ENCODE measurements at places on chromosomes 3 and 15. TPM values are rescaled to one million over a fixed set of nuclear protein-coding genes. Genes with fewer than 3 reads are reported as not detected.

DNA sequence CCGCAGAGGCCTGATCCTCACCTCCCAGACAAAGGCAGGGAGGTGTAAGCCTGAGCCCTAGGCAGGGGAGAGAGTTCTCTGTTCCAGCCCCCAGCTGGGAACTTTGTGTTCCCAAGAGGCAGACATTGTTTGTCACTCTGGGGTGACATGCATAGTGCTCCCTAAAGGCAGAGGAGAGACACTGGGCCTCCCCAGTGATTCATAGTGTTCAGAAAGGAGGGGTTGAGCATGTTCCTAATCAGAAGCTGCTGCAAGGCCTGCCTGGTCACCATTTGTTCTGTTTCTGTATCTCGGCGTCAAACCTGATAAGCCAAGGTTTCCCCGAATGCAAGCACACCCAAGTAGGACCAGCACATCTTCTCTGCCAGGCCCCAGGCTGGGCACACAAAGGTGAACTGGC lies 24.0 kb upstream of the SLC6A6 start:
- H3K27me3 ChIP-seq = no peaks in the 10 kb centered on the region
- no peak for DNase-seq
- no peaks in the 10 kb centered on the region for H3K36me3 ChIP-seq

GRCh38 chr3:148631124-148631903 lies 66.4 kb upstream of the AGTR1 start:
- no peak for DNase-seq
- H3K27me3 ChIP-seq = no peaks in the 10 kb centered on the region
- no peak overlapping the region for H3K27ac ChIP-seq
- H3K36me3 ChIP-seq = no peaks in the 10 kb centered on the region
- H3K4me1 ChIP-seq = no peaks in the 10 kb centered on the region

GRCh38 chr15:83845230-83845629 lies 191.3 kb downstream of the ADAMTSL3 start:
- no peak for DNase-seq
- H3K27ac ChIP-seq = no peak overlapping the region
- no peaks in the 10 kb centered on the region for H3K4me1 ChIP-seq
- peaks cover 12% of the 10 kb centered on the region for H3K27me3 ChIP-seq

- no peaks in the 10 kb centered on the region for H3K36me3 ChIP-seq
- DNase-seq = no peak
- H3K27me3 ChIP-seq = no peaks in the 10 kb centered on the region
- no peaks in the 10 kb centered on the region for H3K4me1 ChIP-seq
- no peak overlapping the region for H3K4me3 ChIP-seq
These were observed 33.5 kb upstream of the USP8 start for GRCh38 chr15:50390554-50391264.

GRCh38 chr3:196016485-196016884 lies 65.4 kb downstream of the TFRC start:
- H3K27ac ChIP-seq = no peak overlapping the region
- peaks cover 7% of the 10 kb centered on the region for H3K27me3 ChIP-seq
- DNase-seq = no peak
- H3K4me1 ChIP-seq = peaks cover 3% of the 10 kb centered on the region
- no peaks in the 10 kb centered on the region for H3K36me3 ChIP-seq

DNA sequence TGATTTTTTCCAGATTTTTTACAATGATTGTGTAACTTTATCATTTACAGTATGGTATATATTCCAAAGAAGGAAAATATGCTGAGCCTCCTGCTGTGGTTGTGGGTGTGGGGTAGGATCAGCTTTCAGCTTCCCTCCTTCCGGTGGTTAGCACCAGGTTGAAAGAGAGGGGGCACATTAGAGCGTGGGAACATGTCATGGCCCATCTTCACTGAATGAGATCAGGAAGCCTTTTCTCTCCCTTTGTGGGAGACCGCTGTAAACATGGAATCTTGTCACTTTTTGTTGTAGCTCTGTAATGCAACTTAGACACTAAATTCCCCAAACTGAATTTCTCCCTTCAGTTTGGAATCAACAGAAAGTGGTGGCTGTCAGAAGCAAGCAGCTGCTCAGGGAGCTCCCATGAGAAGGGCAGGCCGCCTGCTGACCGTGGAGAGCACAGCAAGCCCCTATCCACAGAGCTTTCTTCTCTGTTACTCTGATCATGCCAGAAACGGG lies 86.7 kb upstream of the LIMD1 start:
- H3K27ac ChIP-seq = no peak overlapping the region
- DNase-seq = no peak
- no peaks in the 10 kb centered on the region for H3K27me3 ChIP-seq
- no peaks in the 10 kb centered on the region for H3K36me3 ChIP-seq

DNA sequence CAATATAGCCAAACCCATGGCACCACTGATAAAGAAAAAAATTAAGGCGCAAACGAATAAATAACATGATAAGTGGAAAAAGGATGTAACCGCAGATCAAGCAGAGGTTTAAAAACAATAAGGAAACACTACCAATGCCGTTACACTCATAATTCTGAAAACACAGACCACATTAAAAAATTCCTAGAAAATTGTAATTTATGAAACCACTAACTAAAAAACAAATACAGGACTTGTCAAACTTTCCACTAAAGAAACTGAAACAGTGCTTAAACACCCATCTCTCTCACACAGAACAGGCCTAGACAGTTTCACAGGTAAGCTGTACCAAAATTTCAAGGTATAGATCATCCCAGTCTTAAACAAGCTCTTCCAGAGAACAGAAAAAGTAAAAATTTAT lies 28.4 kb downstream of the PCSK6 start:
- no peak overlapping the region for H3K4me3 ChIP-seq
- peak overlapping the region; percentile 72 for H3K27ac ChIP-seq
- DNase-seq = no peak

- peaks cover 14% of the 10 kb centered on the region for H3K4me1 ChIP-seq
- peaks cover 3% of the 10 kb centered on the region for H3K36me3 ChIP-seq
- DNase-seq = no peak
- H3K4me3 ChIP-seq = no peak overlapping the region
- no peaks in the 10 kb centered on the region for H3K27me3 ChIP-seq
- H3K27ac ChIP-seq = no peak overlapping the region
These were observed 106.7 kb downstream of the RAP2B start for GRCh38 chr3:153268564-153269279.

DNA sequence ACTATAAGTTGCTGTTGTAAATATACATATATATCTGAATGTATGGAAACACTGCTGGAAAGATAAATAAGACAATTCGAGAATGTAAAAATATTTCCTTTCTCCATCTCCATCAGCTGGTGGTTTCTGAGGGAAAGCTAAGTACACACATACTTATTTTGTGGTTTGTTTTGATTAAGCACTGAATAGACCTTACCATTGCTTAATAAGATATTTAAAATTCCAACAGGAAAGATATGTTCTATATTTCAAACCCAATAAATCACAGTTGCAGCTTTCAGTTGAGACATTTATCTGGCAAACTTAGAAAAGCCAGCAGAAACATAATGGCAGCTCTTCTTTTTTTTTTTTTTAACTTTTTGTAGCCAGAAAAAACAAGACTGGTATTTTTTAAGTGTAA lies 160.4 kb downstream of the VGLL3 start:
- H3K27me3 ChIP-seq = no peaks in the 10 kb centered on the region
- DNase-seq = no peak
- H3K27ac ChIP-seq = no peak overlapping the region
- H3K4me3 ChIP-seq = no peak overlapping the region
- no peaks in the 10 kb centered on the region for H3K36me3 ChIP-seq

GRCh38 chr3:139319428-139320402 lies 24.1 kb upstream of the MRPS22 start:
- H3K27me3 ChIP-seq = peaks cover 44% of the 10 kb centered on the region
- no peak overlapping the region for H3K27ac ChIP-seq
- peaks cover 2% of the 10 kb centered on the region for H3K36me3 ChIP-seq

DNA sequence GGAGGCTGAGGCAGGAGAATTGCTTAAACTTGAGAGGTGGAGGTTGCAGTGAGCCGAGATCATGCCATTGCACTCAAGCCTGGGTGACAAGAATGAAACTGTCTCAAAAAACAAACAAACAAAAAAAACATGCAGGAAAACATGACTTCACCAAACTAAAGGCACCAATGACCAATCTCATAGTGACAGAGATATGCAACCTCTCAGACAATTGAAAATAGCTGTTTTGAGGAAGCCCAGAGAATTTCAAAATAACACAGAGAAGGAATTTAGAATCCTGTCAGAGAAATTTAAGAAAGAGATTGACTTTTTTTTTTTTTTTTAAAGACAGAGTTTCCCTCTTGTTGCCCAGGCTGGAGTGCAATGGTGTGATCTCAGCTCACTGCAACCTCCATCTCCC lies 26.1 kb downstream of the NCBP2 start:
- peaks cover 4% of the 10 kb centered on the region for H3K36me3 ChIP-seq
- H3K27me3 ChIP-seq = no peaks in the 10 kb centered on the region
- H3K27ac ChIP-seq = no peak overlapping the region

DNA sequence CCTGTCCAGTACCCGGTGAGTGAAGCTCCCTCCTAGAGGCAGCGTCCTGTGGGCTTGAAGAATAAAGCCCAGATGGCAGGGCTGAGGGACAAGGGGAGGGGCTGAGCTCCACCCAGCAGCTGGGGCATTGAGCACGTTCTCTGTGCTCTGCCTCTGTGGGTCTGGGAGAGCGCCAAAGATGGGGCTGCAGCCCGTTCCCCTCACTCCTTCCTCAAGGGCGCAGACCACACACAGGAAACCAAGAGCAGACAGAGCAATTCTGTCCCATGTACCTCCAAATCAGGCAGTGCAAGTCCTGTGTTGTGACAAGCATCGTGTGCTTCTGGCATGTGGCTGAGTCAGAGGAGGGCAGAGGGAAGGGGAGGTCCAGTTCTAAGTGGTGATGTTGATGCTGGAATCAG lies 15.7 kb upstream of the KIF23 start:
- H3K27me3 ChIP-seq = peaks cover 4% of the 10 kb centered on the region
- DNase-seq = no peak
- H3K4me1 ChIP-seq = peaks cover 12% of the 10 kb centered on the region
- H3K36me3 ChIP-seq = no peaks in the 10 kb centered on the region

DNA sequence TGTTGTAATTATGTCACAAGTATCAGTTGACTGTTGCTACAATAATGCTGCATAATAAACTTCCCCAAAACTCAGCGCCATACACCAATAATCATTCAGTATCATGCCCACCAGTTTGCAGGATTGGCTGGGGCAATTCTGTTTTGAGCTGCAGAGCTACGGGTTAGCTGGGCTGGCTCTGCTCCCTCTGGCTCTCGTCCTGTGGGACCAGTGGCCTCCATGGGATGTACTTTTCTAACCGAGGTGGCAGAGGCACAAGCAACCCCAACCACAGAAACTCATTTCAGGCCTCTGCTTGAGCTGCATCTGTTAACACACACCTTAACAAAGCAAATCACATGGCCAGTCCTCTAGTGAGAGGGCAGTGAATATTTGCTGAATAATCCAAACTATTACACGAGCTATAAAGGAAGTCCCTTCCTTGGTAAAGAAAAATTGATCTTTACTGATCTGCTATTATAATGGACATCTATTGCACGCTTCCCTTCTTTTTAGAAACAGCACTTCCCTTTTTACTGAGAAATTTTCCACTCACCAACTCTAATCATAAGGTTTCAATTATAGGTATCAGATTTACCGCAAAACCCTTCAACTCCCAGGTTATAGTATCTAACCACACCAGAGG lies 10.9 kb upstream of the BCL2A1 start:
- H3K27me3 ChIP-seq = no peaks in the 10 kb centered on the region
- no peak overlapping the region for H3K27ac ChIP-seq
- DNase-seq = no peak
- peaks cover 8% of the 10 kb centered on the region for H3K4me1 ChIP-seq

DNA sequence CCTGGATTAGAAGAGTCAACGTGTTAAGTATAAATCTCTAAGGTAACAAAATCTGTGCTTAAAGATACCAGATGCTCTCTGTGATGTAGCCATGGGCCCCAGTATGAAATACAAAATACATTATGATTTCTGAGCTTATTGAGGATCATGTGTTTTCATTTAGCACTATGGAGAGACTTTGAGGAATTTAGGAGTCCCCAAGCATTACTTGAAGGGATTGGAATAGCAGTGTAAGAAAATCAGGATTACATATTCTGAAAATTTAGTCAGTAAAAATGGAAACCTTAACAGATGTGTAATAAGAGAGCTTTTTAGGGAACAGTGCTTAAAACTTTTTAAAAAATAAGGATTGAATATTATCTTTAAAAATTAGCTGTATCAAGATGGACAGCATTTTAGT lies 35.5 kb downstream of the ECT2 start:
- H3K36me3 ChIP-seq = no peaks in the 10 kb centered on the region
- no peak for DNase-seq
- H3K27ac ChIP-seq = no peak overlapping the region
- no peak overlapping the region for H3K4me3 ChIP-seq

GRCh38 chr15:45287390-45287956 lies 35.4 kb downstream of the SLC28A2 start:
- H3K4me1 ChIP-seq = no peaks in the 10 kb centered on the region
- no peak for DNase-seq
- peaks cover 39% of the 10 kb centered on the region for H3K27me3 ChIP-seq
- no peak overlapping the region for H3K27ac ChIP-seq
- H3K4me3 ChIP-seq = no peak overlapping the region

DNA sequence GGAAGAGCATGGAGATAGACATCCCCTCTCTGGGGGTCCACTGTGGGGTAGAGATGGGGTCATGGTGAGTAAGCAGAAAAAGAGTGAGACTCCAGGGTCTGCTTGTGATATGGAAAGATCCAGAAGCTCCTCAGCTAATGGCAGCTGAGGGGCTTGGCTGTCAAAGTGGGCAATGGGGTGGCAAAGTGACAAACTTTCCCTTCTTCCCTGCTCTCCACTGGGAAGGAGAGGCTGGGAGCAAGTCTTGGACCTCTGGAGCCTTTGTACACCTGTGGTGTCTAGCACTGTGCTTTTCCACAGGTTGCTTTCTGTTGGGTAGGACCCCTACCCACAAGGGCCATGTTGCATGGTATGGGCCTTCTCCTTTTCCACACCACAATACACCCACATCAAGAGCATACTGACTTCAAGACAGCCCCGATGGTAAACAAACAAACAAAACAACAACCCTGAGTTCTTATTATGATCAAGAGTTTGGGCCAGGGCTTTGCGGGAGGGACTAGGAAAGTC lies 3.5 kb downstream of the ITGA11 start:
- peaks cover 50% of the 10 kb centered on the region for H3K27me3 ChIP-seq
- H3K4me1 ChIP-seq = peaks cover 4% of the 10 kb centered on the region
- peaks cover 3% of the 10 kb centered on the region for H3K36me3 ChIP-seq
- H3K4me3 ChIP-seq = no peak overlapping the region
- DNase-seq = no peak

DNA sequence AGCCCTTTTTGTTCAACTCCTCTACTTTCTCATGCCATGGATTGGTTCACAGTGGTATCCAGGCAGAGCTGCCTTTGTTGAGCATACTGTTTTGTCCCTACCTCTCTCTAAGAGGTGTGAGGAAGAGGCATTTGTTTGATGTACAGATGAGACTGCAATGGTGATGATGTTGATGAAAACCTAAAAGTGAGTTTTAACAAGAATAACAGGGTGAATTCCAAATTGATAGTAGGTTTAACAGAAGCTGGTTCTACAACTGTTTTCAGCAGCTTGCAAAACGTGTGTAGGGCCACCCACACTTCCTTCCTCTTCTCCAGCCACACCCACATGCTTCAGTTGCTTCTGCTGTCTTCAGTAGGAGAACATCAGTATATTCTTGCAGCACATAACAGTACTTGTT lies 10.2 kb downstream of the SNRK start:
- no peaks in the 10 kb centered on the region for H3K27me3 ChIP-seq
- H3K27ac ChIP-seq = peak overlapping the region; percentile 95
- peaks cover 8% of the 10 kb centered on the region for H3K36me3 ChIP-seq
- H3K4me1 ChIP-seq = peaks cover 54% of the 10 kb centered on the region

Gene LZTFL1
- 13.0 TPM for total RNA-seq

Gene PPARG
- total RNA-seq = 1.1 TPM

Gene NRG4
- total RNA-seq = not detected

Gene GTF2A2
- total RNA-seq = 48.0 TPM

Gene C3orf49
- total RNA-seq = not detected

Gene GLDN
- 0.21 TPM for total RNA-seq

Gene TPM1
- 32.4 TPM for total RNA-seq

All from T-helper 17 cell (primary cell).